ENCODE measurements at places on chromosomes 6 and 20.
A peak's percentile ranks its signal among the peaks of the same experiment; 100 is the strongest.

GRCh38 chr6:26311012-26311384 is 54.0 kb upstream of the BTN3A2 start:
- no peak for DNase-seq
- no peak overlapping the region for H3K4me3 ChIP-seq
- H3K27ac ChIP-seq: no peak overlapping the region

DNA sequence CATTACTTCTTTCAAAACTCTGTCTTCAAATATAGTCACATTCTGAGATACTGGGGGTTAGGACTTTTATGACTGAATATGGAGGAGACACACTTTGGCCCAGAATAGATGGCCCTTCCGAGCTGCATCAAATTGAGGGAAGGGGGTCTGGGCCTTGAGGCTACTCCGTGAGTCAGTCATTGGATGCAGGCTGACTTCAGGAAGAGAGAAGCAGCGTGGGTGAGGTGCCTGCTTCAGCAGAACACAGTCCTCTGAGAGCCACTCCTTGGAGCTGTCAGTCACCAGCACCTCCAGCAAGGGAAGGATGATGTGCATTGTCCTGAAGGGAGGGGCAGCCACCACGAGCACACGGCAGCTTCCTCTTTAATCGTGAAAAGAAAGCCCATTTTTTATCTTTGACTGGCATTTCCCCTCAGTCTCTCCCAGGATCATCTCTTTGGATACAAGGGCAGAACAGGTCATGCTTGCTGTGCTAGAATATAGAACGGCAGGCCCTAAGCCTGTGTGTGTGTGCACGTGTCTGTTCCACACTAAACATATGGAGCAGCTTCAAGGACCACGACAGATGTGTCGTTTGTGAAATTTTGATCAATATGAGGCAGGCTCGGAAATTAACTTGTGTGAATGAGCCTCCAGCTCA is 721.6 kb downstream of the KIF16B start:
- no peak overlapping the region for H3K4me3 ChIP-seq
- H3K36me3 ChIP-seq: no peaks in the 10 kb centered on the region
- H3K27ac ChIP-seq: no peak overlapping the region
- H3K27me3 ChIP-seq: no peaks in the 10 kb centered on the region

DNA sequence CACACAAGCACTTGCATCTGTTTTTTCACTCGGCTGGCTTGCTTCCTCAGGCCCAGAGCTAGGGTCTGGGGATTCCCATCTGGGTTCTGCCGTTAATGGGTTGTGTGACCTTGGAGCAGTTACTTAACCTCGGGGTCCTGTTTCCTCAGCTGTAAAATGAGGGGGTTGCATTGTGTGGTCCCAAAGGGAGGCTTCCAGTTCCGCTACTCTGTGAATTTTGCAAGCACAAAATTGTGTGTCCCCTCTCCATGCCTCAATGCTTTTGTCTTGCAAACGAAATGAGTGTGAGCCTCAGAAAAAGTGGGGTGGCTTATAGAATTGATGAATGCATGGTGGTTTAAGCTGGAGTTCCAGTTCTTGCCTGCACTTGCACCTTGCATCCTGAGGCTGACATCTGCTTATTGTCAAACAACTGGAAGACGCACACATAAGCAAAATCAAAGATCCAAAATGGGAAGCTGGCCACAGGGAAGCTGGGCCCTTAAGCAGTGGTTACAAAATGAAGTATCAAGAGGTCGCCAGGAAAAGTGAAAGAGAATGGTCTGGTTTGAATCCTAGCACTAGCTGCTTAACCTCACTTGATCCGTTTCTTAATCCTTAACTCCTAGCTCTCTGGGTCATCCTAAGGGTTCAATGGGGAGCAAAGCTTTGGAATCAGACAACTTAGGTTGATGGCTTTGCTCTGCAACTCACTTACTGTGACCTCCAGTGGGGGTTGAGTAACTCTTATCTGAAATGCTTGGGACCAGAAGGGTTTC is 490.6 kb downstream of the DHX35 start:
- no peak overlapping the region for H3K27ac ChIP-seq
- no peak overlapping the region for H3K4me3 ChIP-seq
- peaks cover 2% of the 10 kb centered on the region for H3K27me3 ChIP-seq
- no peaks in the 10 kb centered on the region for H3K36me3 ChIP-seq

DNA sequence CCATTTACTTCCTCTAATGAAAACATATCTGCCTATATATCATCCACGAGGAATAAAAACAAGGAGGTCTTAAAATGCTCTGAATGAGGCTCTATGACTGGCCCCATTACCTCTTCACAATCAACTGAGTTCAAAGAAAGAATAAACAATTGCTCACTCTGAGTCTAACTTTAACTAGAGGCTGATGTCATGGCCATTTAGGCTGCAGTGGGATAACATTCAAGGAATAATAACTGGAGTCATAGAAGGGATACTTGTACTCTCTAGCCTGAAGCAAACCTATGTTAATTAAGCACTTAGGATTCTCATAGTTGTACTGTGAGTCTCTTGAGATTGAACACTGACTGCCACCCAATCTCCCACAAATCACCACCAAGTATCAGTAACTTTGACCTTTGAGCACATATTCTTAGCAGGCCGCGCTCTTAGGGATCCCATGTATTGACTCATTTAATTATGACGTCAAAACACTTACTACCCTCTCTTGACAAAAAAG is 70.2 kb downstream of the PERP start:
- no peak overlapping the region for H3K4me3 ChIP-seq
- H3K36me3 ChIP-seq: no peaks in the 10 kb centered on the region
- DNase-seq: no peak
- no peak overlapping the region for H3K27ac ChIP-seq

GRCh38 chr6:73234733-73235132 is 9.4 kb upstream of the KHDC1L start:
- no peaks in the 10 kb centered on the region for H3K36me3 ChIP-seq
- H3K4me1 ChIP-seq: no peaks in the 10 kb centered on the region
- H3K27ac ChIP-seq: no peak overlapping the region
- H3K4me3 ChIP-seq: no peak overlapping the region
- DNase-seq: no peak

- DNase-seq: no peak
- H3K27ac ChIP-seq: no peak overlapping the region
- H3K4me3 ChIP-seq: no peak overlapping the region
- H3K27me3 ChIP-seq: no peaks in the 10 kb centered on the region
- no peaks in the 10 kb centered on the region for H3K4me1 ChIP-seq
- H3K36me3 ChIP-seq: no peaks in the 10 kb centered on the region
These were observed 194.7 kb downstream of the NFATC2 start for GRCh38 chr20:51347831-51348230.

DNA sequence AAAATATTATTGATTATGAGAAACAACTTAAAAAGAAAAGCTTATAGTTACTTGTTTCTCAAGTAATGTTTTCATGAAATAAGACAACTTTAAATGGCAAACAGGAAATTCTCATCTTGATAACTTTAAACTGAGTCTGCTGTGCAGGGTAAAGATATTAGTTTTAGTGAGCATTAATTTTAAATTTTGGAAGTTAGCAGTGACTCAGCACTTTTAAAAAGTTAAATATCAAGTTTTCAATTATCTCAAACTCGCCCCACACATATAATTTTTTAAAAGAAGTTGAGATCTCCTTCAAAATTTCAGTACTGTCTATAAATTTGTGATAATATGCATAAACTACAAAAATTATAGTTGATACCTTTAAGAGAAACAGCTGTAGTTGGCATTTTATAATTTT is 337.3 kb upstream of the NT5E start:
- H3K27me3 ChIP-seq: no peaks in the 10 kb centered on the region
- H3K36me3 ChIP-seq: no peaks in the 10 kb centered on the region
- no peak for DNase-seq
- H3K27ac ChIP-seq: no peak overlapping the region

GRCh38 chr6:88145298-88145963 is 20.7 kb downstream of the CNR1 start:
- no peak overlapping the region for H3K27ac ChIP-seq
- peaks cover 3% of the 10 kb centered on the region for H3K27me3 ChIP-seq
- H3K36me3 ChIP-seq: no peaks in the 10 kb centered on the region
- H3K4me1 ChIP-seq: no peaks in the 10 kb centered on the region
- no peak overlapping the region for H3K4me3 ChIP-seq

DNA sequence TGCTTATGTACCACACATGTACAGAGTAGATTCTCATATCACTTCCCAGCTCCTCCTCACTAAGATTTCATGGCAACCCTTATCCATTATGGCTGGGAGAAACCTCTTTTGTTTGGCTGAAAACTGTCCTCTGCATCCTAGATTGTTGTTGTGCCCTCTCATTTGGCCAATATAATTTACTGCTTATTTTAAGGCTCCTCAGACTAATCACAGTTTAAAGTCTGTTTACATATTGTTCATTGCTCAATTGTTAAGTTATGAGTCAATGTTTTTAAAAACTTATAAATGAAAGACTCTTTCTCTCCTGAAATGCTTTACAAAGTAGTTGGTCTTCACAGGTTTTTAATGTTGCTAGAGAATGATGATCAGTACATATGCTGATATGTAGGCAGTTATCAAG is 57.3 kb downstream of the FAM83B start:
- no peak overlapping the region for H3K4me3 ChIP-seq
- no peak for DNase-seq
- H3K27me3 ChIP-seq: no peaks in the 10 kb centered on the region
- no peaks in the 10 kb centered on the region for H3K4me1 ChIP-seq
- H3K27ac ChIP-seq: no peak overlapping the region

GRCh38 chr6:109296971-109297372 is 85.3 kb downstream of the CD164 start:
- DNase-seq: no peak
- H3K4me1 ChIP-seq: no peaks in the 10 kb centered on the region
- H3K36me3 ChIP-seq: no peaks in the 10 kb centered on the region
- H3K27ac ChIP-seq: no peak overlapping the region
- peaks cover 9% of the 10 kb centered on the region for H3K27me3 ChIP-seq

GRCh38 chr6:2187826-2188225 is 57.6 kb downstream of the GMDS start:
- H3K4me3 ChIP-seq: no peak overlapping the region
- peaks cover 9% of the 10 kb centered on the region for H3K27me3 ChIP-seq
- no peak for DNase-seq
- peaks cover 2% of the 10 kb centered on the region for H3K36me3 ChIP-seq
- H3K27ac ChIP-seq: no peak overlapping the region
- H3K4me1 ChIP-seq: peaks cover 3% of the 10 kb centered on the region

DNA sequence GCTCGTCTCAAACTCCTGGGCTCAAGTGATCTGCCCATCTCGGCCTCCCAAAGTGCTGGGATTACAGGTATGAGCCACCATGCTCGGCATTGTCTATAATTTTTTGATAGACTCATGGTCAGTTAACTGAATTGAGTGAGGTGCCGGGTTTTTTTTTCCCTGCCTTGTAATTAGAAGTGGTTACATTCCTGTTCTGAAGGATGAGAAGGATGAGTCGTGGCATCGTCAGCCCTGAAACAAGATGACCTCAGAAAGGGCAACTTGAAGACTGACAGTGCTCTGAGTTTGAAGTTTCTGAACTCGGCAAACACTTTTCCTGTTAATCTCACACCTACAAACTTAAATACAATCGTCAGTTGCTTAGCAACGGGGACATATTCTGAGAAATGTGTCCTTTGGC is 158.7 kb upstream of the PDE10A start:
- no peak for DNase-seq
- H3K36me3 ChIP-seq: no peaks in the 10 kb centered on the region
- peaks cover 29% of the 10 kb centered on the region for H3K27me3 ChIP-seq

DNA sequence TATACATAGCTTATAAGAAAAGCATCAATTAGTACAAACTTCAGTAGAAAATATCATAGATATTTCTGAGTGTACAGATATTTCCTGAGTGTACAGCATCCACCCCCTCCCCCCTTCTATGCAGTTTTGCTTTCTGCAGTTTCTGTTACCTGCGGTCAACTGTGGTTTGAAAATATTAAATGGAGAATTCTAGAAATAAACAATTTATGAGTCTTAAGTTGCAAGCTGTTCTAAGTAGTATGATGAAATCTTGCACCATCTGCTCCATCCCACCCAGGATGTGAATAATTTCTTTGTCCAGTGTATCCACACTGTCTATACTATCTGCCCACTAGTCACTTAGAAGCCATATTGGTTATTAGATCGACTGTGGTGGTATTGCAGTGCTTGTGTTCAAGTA is 15.8 kb upstream of the GPR63 start:
- peaks cover 17% of the 10 kb centered on the region for H3K27me3 ChIP-seq
- H3K27ac ChIP-seq: no peak overlapping the region
- H3K36me3 ChIP-seq: no peaks in the 10 kb centered on the region
- H3K4me1 ChIP-seq: no peaks in the 10 kb centered on the region

GRCh38 chr20:46939031-46939965 is 44.7 kb downstream of the EYA2 start:
- peaks cover 2% of the 10 kb centered on the region for H3K27me3 ChIP-seq
- no peak for DNase-seq
- H3K4me3 ChIP-seq: no peak overlapping the region
- no peaks in the 10 kb centered on the region for H3K4me1 ChIP-seq

GRCh38 chr6:5837323-5837722 is 169.4 kb downstream of the NRN1 start:
- H3K27ac ChIP-seq: no peak overlapping the region
- DNase-seq: no peak
- no peak overlapping the region for H3K4me3 ChIP-seq

DNA sequence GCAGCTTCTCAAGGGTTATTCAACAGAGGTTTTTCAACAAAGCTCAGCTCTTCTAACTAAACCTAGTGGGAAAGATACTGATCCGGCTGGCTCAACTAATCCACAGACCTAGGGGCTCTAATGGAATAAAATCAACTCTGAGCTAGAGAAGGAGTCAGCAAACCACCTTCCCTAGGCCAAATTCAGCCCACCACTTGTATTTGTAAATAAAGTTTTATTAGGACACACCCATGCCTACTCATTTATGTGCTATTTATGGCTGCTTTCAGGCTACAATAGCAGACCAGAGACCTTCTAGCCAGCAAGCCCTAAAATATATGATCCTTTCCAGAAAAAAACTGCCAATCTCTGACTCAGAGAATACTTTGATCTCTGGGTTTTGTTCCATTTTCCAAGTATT is 6.0 kb upstream of the RAB22A start:
- no peak overlapping the region for H3K27ac ChIP-seq
- H3K36me3 ChIP-seq: peaks cover 18% of the 10 kb centered on the region
- DNase-seq: no peak
- peaks cover 44% of the 10 kb centered on the region for H3K4me1 ChIP-seq
- H3K4me3 ChIP-seq: no peak overlapping the region
- H3K27me3 ChIP-seq: no peaks in the 10 kb centered on the region

GRCh38 chr20:56187534-56188165 is 60.9 kb upstream of the MC3R start:
- no peaks in the 10 kb centered on the region for H3K4me1 ChIP-seq
- no peak overlapping the region for H3K27ac ChIP-seq
- no peak overlapping the region for H3K4me3 ChIP-seq
- no peak for DNase-seq
- H3K27me3 ChIP-seq: no peaks in the 10 kb centered on the region

GRCh38 chr20:21663465-21663864 is 42.0 kb upstream of the PAX1 start:
- H3K27me3 ChIP-seq: peaks cover 5% of the 10 kb centered on the region
- no peaks in the 10 kb centered on the region for H3K4me1 ChIP-seq
- no peaks in the 10 kb centered on the region for H3K36me3 ChIP-seq
- no peak overlapping the region for H3K4me3 ChIP-seq

GRCh38 chr6:30829033-30829432 is 55.3 kb upstream of the DDR1 start:
- H3K27me3 ChIP-seq: no peaks in the 10 kb centered on the region
- DNase-seq: no peak
- peak overlapping the region; percentile 80 for H3K4me3 ChIP-seq
- peaks cover 12% of the 10 kb centered on the region for H3K36me3 ChIP-seq
- H3K4me1 ChIP-seq: peaks cover 57% of the 10 kb centered on the region
- peak overlapping the region; percentile 20 for H3K27ac ChIP-seq
